Activated gamma-delta T cell treated with Interleukin-2 at 50 U/mL for 16 hours (primary cell): ENCODE measurements at places on chromosomes 1 and 21.

- no peak for DNase-seq
Measured at GRCh38 chr1:171128463-171128862, 37.8 kb downstream of the FMO3 start.

DNA sequence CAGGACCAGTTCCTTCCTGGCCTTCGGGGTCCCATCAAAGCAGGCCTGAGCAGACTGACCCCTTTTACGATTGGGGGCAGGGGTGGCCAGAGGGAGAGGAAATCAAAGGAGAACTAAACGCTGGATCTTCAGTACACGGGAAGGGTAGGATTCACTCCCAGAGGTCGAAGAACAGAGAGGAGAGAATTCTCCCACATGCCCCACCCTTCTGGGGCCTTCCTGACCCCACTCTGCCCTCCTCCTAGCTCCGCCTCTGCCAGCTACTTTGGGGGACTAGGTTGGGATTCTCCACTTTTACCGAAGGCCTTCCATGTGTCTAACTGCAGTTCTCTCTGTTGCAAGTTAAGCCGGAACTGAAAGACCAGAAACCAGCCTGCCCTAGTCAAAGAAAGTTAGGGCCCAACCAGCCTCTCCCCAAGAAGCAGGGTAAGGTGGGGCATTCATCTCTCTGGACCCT, 654 bp upstream of the ARHGEF2 start:
- no peak for DNase-seq

- no peak for DNase-seq
Measured at GRCh38 chr1:62335656-62336055, 16.4 kb upstream of the KANK4 start.

GRCh38 chr1:196655071-196655470, 3.2 kb downstream of the CFH start:
- no peak for DNase-seq

DNA sequence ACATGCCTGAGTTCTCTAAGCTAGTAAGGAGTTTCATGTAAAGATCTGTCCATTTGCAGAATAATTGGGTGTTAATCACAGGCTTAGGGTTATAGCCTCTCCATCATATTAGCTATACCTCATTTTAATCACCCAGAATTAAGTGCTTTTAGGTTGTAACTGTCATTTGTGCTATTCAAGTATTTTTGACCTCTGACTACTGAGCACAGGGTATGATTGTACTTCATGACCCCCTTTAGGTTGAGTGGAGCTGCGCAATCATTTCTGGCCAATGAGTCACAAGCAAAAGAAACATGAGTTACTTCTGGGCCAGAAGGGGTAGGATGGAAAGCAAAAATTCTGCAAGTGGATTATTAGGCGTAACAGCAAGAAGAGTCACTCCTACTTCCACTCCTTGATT, 8.4 kb upstream of the SNX7 start:
- no peak for DNase-seq

DNA sequence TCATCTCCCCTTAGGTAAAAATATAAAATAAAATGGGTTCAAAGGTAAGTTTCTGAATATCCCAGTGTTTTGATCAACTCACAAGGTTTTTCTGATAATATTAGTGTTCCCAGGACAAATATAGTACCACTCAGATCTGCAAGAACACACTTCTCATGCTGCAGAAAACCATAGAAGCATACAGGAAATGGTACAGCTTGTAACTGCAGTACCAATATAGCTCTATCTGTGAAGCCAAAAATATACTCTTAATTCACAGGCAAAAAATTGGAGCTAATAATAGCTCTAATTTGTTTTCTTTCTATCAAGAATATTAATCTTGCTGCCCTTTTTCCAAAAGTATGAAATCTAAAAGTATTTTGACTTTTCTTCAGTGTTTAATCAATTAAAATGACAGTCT, 13.2 kb downstream of the VPS45 start:
- DNase-seq = no peak

- DNase-seq = no peak
Measured at GRCh38 chr21:35423709-35424108, 374.6 kb upstream of the RUNX1 start.

DNA sequence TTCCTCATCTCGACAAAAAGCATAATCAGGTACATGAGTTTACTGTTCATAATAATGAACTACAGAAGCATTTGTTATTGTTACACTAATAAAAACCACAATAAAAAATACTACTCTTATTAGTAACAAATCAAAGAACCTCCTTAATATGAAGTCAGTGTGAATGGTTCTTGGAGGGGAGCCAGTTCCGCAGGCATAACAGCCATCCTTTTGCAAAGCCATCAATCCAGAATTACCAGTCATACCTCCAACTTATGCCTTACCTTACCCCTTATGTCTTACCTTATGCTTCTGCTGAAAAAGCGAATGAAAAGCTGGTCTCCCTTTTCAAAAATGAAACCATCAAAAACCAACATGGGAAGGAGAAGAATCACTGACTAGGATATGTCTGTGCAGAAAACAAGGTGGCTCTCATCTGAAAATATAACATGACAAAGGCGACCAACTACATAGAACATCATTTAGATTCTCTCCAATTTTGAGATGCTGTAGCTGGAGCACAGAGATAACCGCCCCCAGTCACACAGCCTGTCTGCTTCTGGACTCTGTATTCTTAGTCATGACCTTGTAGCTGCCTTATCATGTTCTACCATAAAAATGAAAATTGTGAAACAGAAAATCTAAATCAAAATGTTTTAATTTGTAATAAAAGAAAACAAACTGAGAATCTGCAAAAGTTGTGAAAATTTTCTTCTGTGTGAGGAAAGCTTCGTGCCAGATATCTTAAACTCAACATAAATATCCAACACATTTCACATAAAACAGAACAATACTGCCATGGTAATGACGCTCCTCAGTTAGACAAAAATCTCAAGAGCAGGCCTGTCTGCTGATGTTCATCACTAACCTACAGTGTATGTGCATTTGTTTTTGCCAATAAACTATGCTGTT, 438.2 kb downstream of the SMYD3 start:
- DNase-seq = no peak

GRCh38 chr1:56992318-56993125, 26.7 kb upstream of the C8B start:
- no peak for DNase-seq

- DNase-seq = no peak
Measured at GRCh38 chr1:153742411-153743142, 14.7 kb downstream of the INTS3 start.

DNA sequence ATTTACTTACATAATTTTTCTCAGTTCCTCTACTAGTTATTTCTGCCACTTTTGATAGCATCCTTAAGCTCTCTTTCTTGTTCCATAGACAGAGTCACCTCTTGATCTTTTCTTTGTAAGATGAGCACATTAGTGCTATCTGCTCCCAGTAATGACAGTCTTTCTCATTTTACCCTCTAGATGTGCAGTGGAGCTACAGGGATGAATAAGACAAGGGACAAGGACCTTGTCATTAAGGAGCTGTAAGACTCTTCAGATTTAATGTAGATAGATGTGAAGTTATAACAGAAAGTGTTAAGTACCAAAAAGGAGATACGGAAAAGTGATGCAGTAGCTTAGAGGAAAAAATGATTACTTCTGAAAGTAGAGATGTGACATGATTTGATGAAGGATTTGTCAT, 20.4 kb downstream of the SCP2 start:
- DNase-seq = no peak

DNA sequence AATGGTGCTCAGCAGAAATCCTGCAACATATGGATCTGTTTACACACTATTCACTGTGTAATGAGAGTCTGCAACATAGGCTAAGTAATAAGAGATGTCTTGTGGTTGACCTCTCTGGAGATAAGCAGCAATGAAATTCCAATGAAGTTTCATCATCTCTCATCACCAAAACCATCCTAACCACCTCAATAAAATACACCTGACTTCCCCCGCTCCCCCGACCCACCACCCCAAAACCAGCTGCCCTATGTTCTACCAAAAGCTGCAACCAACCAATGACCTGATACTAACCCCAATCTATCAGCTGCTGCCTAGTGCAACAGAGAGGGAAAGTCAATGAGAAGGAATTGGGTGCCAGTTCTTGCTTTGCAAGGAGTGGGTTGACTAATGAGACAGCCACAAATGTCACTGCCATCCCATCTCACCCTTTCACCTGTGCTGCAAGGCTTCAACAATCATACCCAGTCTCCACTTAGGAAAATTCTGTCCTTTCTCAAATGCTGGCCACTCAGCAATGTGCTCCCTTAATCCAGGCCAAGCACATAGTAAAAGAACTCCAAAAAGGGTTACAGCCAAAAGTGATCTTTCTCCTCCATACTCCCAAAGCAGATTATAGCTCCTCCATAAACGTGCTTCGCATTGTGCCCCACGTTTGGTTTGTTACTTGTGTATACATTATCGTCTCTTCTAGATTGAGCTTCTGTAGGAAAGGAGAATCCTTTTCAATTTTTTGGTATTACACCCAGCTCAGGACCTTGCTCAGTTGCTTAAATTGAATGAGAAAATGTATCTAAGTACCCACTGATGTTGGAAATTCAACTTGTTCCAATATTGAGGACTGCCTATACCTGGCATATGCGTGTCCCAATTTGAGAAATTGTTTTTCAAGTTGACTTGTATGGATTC, 29.0 kb downstream of the MRPL39 start:
- no peak for DNase-seq

GRCh38 chr1:59046730-59047157, 250.2 kb upstream of the FGGY start:
- peak; percentile 31 for DNase-seq

DNA sequence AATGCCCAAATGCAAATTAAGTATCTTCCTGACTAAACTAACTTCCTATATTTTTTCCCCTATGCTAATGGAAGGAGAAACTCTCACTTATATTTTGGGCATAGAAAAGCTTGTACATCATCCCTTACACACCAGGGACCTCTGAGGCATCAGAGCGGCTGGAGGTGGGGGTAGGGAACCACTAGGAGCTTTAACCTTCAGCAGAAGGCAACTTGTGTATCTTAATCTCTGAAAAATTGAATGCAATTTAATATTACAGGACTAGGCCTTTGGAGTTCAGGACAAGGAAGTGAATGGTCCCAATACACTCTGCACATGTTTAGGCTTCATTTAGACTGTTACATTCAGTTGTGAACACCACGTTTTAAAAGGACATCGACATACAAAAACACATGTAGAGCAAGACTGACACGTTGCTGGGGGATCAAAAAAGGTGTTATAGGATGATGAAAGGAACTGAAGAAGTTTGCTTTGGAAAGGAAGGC, 85.9 kb downstream of the NAV1 start:
- no peak for DNase-seq

- DNase-seq = no peak
Measured at GRCh38 chr1:997993-998744, 1.7 kb downstream of the HES4 start.

DNA sequence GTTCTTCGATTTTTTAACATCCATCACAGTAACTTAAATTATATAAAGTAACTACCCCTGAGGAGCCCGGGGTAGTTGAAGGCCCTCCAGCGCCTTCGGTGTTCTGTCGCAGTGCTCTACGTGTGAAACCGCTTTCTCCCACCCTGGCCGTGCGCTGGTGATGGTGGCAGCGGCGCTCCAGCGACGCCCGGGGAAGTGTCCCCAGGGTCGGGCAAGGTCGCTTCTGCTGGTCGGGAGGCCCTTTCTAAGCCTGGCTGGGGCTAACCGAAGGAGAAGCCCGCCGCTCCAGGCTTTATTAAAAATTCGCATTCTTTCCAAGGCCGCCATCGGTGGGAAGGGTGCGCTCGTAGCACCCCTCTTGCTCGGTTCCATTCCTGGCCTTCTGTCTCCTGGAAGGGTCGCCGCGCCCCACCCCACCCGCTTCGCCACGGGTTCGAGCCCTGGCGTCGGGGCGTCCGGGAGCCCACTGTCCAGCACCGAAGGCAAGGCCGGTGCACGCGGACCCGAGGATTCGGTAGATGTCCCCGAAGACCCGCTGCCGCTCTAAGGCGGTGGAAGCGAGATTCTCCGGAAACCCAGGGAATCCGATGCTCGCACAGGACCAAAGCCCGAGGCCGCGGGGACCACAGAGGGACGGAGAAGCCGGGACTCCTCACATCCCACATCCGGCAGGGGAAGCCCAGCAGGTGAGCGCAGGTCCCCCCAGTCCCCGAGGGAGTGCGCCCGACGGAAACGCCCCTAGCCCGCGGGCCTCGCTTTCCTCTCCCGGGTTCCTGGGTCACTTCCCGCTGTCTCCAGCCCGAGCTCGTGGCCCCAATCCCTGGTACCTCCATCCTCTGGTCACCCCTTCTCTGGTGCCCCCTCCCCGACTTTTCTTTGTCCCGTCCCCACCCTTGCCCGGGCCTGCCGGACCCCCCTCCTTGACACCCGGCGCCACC, 685 bp upstream of the RIPPLY3 start:
- DNase-seq = no peak

DNA sequence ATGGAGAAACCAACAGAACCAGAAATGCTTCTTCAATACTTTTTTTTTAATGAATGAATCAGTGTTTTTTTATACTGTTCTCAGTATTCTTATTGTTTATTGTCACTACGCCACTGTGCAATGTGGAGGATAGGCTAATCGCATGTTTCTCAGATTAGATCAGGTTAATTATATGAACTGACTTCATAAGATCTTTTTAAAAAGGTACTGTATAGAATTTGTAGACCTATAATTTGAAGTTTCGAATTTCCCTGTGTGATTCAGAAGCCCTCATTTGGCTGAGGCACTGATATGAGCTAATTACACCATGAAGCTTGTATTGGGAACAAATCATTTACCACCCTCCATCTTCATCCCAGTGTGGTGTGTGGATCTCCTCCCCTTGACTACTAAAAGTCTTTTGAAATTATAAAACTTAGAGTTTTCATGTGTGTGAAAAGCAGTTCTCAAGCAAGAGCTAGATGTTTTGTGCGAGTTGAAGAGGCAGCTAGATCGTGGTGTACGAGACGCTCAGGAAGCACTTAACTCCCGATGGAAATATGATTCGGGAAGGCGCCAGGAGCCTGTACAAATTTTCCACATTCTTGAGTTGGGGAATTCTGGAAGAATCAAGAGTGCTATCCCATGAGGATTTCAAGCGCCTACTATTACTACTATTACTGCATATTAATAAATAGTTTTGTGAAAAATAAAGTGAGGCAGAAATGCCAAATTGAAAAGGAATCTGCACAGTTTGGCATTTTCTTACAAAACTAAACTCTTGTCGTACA, 52.1 kb upstream of the KCNE2 start:
- DNase-seq = no peak

GRCh38 chr1:60108196-60108595, 34.6 kb upstream of the C1orf87 start:
- DNase-seq = no peak

GRCh38 chr1:207822602-207823451, 71.0 kb downstream of the CD46 start:
- DNase-seq = peak; percentile 46

- DNase-seq = no peak
Measured at GRCh38 chr21:10521091-10521598, at the start of gene TPTE. TSS of gene TPTE (plus strand) at chr21:10521583. CDS start at chr21:10538724, 17,141 bp downstream.

DNA sequence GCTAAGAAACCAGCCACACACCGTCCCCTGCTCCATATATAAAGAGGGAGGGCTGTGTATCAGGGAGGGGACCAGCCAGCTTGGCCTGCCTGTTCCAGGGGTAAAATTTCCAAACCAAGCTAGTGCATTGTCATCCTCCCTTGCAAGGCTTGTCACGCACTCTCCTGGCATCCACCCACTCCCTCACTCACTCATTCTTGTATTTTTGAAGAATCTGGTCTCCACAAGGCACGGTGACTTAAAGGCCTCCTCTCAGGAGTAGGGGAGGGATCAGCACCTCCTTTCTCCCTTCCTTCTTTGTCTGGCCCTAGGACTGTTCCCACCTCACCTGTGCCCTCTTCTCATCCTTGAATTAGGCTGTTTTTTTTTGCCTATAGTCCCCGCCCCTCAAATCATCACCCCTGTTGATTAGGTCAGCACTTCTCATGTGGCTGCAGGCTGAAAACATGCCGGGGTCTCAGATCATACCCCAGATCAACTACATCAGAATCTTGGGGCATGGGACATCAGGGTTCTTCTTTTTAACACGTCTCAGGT, 5.0 kb downstream of the ABCA4 start:
- DNase-seq = no peak
